Activated gamma-delta T cell treated with Interleukin-2 at 50 U/mL for 16 hours (primary cell): ENCODE measurements at places on chromosomes 3 and 15.

DNA sequence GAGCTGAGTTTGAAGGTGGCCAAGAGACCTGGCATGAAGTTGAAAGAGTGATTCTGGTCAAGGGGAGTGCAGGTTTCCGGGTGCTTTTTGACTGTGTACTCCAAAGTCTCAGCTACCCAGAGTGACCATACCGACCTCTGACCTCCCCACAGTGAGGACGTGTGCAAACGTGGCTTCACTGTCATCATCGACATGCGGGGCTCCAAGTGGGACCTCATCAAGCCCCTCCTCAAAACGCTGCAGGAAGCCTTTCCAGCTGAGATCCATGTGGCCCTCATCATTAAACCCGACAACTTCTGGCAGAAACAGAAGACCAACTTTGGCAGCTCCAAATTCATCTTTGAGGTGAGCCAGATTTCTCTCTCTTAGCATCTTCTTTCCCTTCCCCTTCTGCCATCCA is 272.4 kb upstream of the ROPN1 start:
- DNase-seq: no peak

GRCh38 chr15:33198541-33198940 is 4.0 kb upstream of the FMN1 start:
- no peak for DNase-seq

DNA sequence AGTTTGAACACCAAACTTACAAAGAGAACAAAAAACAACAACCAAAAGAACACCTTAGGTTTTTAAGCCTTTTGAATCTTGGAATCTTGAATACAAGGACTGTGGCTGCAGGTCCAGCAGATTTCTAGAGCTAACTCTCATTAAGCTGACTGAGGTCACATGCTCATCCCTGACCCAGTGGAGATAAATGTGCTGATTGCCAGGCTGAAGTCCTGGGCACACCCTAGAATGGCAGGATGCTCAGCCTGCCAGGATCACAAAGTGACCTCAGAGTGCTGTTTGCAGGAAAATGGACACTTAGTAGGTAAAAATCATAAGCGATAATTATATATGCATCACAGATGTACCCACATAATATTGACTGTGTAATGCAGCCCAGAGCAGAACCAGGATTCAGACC is 245.3 kb upstream of the NR2E3 start:
- DNase-seq: no peak

DNA sequence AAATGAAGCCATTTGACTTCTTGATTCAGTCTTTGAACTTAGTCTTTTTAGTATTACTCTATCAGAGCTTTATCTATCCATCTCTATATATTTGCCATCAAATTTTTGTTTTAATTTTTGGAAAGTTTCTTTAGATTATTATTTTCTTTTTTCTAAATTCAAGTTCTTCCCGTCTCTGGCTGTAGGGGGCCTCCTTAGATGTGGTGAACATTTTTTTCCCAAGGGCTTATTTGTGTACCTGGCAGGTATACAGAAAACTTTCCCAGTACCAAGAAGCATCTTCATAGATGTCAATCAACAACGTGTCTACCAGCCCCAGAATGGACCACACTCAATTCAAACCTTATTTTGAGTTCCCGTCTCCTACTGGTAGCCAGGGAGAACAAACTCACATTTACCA is 486.8 kb upstream of the CNTN4 start:
- no peak for DNase-seq

DNA sequence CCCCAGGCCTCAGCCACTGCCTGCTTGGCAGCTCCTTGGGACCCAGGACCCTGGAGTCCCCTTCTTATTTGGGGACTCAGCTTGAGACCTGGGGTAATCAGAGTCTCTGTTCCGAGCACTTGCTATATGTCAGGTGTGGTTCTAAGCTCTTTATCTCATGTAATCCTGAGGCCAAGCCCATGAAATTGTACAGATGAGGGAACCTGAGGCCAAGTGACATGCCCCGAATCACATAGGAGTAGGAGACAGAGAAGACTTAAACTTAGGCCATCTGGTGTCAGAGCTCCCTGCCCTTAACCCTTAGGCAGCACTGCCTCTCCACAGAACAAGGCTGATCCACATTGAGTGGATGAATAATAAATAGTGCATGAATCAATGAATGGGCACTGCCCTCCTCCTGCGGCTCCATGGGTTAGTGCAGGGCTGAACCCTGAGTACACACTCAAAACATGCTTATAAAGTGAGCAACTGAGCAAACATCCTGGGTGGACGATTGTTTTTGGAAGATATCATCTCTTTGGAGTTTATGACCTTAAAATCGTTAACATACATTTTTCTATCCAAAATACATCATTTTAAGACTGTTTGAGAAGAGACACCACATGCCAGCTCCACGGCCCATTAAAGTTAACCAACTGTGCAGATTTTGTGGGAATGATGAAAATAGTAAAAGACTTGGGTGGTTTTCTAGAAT is 33.2 kb upstream of the IQSEC1 start:
- no peak for DNase-seq

DNA sequence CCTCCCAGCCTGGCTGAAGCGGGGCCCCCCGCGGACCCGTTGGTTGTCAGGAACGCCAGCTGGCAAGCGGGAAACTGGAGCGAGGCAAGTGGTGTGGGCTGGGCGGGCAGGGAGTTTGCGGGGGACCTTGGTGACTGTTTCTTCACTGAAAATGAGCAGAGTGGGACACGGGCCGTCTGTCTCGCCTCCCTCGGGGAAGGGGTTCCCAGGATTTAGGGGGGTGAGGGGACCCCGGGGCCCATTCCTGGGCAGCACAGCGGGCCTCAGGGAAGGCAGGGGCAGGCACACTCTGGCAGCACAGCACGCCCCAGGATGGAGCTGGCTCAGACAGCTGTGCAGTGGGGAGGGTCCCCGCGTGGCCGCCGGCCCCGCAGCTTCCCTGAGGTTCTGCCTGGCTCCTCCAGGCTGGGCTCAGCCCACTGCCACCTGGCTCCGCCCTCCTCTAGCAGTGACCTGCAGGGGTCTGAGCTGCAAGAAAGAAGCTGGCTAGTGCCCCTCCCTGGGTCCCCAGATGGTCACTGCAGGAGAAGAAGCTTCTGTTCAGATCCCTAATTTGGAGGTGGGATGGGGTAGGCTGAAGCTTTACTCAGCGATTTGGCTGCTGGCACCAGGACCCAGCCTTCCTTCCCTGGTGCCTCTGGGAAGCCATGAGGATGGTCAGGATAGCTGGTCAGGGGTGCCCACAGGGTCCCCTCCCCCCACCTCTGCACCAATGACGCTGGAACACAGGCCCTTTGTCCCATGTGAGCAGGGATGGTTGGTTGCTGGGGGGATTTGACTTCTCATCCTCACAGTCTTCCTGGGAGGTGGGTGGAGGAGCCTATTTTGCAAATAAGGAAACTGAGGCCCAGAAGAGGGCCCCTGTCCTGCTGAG is 90.4 kb downstream of the TBC1D2B start:
- DNase-seq: no peak

DNA sequence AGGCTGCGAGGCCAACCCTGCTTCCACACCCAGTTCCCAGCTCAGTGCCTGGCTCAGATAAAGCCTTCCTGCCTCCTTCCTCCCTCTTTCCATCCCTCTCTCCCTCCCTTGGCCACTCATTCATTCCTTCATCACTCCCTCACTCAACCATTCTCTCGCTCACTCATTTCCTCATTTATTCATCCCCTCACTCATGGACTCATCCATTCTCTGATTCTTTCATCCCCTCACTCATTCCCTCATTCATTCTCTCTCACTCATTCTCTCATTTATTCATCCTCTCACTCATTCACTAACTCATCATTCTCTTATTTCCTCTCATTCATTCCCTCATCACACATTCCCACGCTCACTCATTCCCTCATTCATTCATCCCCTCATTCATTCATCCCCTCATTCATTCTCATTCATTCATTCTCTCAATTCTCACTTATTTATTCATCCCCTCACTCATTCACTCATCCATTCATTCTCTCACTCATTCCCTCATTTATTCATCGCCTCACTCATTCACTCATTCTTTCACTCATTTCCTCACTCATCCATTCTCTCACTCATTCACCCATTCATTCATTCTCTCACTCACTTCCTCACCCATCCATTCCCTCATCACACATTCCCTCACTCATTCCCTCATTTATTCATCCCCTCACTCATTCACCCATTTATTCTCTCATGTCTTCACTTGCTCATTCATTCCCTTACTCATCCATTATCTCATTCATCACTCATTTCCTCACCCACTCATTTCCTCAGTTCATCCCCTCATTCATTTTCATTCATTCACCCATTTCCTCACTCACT is 13.2 kb downstream of the ABTB1 start:
- DNase-seq: no peak

- no peak for DNase-seq
Measured at GRCh38 chr15:26772154-26773066, at the start of gene GABRB3. Gene GABRB3, minus strand, starts transcription at chr15:26773066.

DNA sequence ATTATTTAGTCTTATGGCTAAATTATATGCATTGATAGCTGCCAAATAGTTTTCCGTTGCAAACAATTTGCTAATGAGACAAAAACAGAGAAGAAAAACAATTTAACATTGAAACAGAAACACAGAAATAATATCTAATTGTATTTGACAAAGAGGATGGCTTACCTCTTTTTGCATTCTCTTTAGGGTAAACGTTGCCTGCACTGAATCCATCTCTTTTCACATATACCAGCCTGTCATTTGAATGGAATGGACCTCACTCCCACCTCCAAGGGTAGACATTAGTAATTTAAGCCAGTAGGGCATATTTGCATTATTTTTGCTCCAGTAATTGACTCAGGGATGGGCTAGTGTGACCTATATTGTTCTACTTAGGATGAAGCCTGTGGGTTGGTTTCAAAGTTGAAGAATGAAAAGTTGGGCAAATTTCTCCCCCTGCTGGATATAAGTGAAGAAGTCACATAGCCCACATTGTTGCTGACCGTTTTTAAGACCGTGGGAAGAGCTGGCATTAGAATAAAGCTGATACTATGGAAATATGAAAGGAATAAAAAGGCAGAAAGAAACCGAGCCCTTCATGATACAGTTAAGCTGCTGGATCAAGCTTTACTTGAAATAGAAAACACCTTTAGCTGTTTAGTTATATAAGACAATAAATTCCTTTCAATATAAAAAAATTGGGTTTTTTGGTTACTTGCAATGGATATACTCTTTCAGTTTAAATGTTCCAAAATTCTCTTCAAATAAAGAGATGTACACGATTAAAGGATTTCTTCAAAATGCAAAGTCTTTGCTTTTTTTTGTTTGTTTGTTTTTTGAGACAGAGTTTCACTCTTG is 26.9 kb downstream of the PIERCE2 start:
- no peak for DNase-seq

- no peak for DNase-seq
Measured at GRCh38 chr3:120678984-120679383, 3.1 kb downstream of the HGD start.

- DNase-seq: no peak
Measured at GRCh38 chr15:55884223-55884622, 109.2 kb downstream of the NEDD4 start.

DNA sequence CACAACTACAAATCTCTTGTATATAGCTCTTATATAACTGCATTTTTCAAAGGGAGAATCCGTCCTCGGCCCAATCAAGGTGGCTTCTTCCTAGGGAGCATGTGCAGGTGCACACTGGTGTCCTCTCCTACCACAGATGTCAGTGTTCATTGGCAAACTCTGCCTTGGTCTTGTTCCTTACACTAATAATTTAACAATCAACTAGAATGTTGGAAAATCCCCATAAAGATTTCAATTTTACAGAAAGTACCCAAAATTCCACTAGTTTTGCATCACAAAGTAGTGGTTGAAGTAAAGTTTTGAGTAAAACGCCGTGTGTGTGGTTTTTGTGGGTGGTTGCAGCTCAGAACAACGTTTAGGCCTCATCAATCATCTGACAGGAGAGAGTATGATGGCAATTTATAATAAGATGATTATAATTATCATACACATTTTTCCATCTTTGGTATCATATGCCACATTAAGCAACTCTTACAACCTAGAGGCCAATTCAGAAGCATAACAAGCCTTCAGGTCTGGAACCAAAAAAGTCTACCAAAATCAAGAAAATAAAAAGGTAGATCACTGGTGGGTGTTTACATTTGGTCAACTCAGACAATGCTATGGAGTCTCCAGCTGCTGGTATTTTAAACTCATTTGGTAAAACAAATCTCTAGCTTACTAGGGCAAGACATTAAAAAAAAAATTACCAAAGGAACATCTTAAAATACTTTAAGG is 128.9 kb upstream of the BHLHE40 start:
- no peak for DNase-seq

GRCh38 chr3:152466784-152467183 is 198.1 kb downstream of the MBNL1 start:
- DNase-seq: no peak

- DNase-seq: no peak
Measured at GRCh38 chr3:190077395-190078045, 43.2 kb downstream of the P3H2 start.

GRCh38 chr3:66484106-66484844 is 16.5 kb downstream of the LRIG1 start:
- DNase-seq: no peak

DNA sequence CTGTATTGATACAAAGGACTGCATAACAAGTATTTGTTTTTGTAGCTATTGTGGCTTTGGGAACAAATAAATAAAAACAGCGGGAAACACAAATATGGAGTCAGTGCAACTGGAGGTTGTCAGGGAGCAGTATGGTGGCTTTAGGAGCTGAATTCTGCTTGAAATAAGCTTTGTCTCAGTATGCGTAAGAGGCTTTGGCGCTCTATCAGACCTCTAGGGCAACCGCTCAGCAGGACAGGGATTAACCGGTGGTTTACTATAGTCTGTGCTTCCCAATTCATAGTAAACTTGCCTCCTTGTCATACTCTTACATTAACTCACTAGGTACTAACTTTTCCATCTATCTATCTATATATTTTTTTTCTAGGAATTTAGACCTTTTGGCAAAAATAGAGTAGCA is 104.6 kb downstream of the ZIC1 start:
- no peak for DNase-seq

- DNase-seq: no peak
Measured at GRCh38 chr3:31946484-31947081, 34.5 kb downstream of the OSBPL10 start.

- DNase-seq: no peak
Measured at GRCh38 chr3:51916418-51916817, 13.3 kb upstream of the IQCF1 start.

DNA sequence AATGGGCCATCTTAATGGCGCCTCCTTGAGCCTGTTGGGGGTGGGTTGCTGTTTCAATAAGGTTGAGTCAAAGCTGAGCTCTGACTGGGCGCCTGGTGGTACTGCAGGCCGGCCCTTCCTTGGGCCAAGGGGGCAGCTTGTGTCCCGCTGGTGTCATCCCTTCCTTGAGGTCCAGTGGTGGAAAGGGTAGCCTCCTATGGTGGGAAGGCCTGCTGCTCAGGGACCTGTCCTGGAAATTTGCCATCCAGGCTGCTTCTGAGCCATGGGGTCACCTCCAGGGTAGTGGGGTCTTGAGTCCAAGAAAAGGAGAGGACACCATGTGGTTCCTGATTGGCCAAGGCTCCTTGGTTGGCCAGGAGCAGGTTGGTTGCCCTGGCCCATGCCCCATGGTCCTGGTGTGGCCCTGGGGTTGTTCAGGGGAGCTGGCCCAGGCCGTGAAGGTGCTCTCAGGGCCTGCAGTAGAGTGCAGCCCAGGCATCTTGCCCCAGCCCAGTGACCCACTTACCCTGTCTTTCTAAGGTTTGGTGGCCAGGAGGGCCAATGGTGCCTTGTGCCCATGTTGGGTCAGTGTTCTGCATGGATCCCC is 188.7 kb downstream of the UBE3A start:
- no peak for DNase-seq

GRCh38 chr3:99240700-99241099 is 339.2 kb upstream of the DCBLD2 start:
- DNase-seq: no peak
